ENCODE measurements at places on chromosomes 6 and 20.

GRCh38 chr6:44771647-44772415 lies 384.3 kb downstream of the CDC5L start:
- DNase-seq, result no peak

GRCh38 chr6:151494235-151494935 lies 568 bp downstream of the CCDC170 start:
- DNase-seq, result no peak

DNA sequence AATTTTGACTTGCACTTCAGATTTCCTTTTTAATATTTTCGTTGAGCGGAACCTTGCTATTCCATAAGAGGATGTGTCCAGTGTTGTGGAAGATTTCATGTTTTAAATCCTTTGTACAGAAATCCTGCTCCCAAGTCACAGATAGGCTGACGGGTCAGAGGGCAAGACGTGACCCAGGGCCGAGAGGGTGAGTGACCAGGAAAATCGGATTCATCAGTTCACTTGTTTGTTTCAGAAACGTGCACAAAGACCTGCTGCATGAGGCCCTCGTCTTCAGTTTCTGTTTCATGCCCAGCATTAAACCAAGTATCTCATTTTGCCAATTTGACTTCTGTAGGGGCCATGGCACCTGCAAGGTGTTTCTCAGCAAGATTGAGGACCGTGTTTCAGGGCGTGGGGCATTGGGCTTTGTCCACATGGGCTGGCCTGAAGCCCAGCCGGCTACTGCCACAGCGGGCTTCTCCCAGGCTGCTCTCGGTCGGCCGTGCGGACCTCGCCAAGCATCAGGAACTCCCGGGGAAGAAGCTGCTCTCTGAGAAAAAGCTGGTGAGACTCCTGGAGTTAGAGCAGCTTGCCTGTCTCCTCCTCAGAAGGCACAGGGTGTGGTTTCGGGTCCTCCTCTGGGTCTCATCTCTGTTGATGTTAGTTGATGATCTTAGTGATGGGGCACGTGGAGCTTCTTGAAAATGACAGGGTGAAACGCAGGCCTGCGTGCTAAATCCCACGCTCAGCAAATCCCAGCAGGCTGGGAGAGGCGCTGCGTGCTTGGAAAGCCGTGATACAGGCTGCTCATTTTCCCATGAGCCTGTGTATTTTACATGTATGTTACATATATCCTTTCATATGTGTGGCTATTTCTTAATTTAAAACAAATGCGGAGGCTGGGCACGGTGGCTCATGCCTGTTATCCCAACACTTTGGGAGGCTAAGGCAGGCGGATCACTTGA lies 10.5 kb downstream of the MTG2 start:
- no peak for DNase-seq

DNA sequence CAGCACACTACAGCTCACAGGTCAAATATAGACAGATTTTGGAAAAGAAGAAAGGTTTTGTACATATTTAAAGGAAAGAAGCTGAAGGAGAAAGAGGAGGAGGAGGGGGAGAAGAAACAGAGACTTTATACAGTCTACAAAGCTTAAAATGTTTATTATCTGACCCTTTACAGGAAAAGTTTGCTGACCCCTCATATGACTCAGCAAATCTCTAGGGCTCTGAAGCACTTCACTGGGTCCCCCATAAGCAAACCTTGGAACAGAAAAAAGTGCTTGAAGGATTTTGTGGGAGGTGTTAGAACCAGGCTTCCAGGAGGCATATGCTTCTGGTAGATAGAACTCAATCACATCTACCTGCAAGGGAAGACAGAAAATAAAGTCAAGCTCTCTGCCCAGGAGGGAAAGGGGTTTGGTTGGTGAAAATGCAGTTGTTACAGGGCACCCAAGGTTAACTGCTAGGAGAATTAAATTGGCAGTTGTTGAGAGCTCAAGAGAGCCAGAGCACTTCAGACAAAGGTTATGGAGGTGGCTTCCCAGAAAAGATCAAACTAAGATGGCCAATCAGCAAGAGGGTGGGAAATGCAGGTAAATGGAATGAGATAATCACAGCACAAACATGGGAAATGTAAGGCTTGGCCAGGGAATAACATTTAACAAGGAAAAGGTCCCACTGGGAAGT lies 207.4 kb upstream of the SGK1 start:
- no peak for DNase-seq

DNA sequence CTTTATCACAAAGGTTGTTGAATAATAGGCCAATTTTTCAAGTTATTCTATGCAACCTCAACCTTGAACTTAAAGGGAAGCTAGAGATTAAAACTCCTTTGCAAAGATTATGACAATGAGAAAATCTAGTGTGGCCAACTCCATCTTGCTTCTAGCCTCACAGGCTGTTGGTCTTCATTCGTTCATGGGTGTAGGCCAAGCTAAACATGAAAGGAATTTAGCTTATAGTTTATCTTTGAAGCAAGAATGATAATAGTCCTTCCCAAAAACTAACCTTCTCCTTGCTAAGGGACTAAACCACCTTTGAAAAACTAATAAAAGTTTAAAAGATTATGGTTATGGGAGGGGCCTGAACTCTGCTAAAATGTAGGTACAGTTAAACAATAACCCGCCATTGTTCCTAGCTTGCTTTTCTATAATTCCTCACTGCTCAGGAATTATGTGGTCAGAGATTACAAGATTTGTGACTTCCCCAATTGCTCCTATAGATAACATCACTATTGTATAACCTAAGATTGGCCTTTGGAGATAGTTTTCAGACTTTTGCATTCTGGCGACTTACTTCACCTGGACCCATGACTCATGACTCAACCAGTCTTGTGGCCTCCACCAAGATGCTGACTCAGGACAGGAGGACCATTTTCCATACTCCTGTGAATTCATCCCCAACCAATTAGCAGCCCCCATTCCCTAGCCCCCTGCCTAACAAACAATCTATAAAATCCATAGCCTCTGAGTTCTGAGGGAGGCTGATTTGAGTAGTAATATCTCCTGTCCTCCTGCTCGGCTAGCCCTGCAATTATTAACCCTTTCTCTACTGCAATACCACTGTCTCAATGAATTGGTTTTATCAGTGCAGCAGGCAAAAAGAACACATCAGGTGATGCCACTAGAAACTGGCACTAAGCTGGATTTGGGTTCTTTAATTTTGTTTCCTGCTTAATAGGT lies 154.5 kb downstream of the CD83 start:
- DNase-seq, result no peak

GRCh38 chr6:3526962-3527650 lies 70.3 kb upstream of the SLC22A23 start:
- DNase-seq, result no peak

GRCh38 chr20:32159766-32160221 lies 47.7 kb downstream of the PLAGL2 start:
- DNase-seq, result no peak

- DNase-seq, result no peak
These were observed 14.3 kb downstream of the THEMIS start for GRCh38 chr6:127886603-127887002.

GRCh38 chr6:57242505-57242904 lies 20.4 kb upstream of the RAB23 start:
- no peak for DNase-seq

DNA sequence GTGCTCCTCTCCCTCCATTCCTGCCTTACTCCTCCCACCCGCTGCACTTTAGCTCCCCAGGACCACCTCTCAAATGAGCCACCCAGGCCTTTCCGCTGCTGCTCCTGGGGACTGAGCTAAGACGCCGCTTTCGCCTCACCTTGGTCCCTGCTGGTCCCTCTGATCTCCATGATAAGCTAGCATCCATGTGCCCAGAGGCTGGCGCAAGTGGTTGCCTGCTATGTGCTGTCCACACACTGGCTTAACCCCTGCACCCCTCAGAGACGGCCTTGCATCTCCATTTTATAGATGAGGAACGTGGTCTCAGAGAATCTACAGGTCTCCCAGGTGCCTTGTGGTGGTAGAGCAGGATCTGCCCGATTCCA lies 160.1 kb upstream of the PMEPA1 start:
- DNase-seq, result no peak

- no peak for DNase-seq
These were observed 171.6 kb downstream of the THBS2 start for GRCh38 chr6:169082093-169082492.

DNA sequence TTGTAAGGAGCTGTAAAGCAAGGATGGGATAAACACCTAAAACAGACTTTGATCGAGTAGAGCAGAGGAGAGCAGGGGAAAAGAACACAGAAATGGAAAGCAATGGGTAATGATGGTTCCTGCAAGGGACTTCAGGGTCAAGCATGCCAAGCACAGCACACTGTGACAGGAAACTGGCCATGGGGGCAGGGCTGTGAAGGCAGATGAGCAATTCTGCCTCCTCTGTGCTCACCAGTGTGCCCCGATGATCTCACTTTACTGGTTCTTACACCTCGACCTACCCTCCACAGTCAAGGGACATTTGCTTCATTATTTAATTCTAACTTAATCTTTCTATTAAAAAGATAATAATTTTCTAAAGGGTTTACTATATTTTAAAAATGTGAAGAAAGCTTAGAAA lies 21.6 kb upstream of the MYB start:
- no peak for DNase-seq

- no peak for DNase-seq
These were observed 228.9 kb downstream of the ANKRD60 start for GRCh38 chr20:57999465-58000111.

GRCh38 chr6:132272776-132273175 lies 128.5 kb downstream of the MOXD1 start:
- DNase-seq, result no peak

DNA sequence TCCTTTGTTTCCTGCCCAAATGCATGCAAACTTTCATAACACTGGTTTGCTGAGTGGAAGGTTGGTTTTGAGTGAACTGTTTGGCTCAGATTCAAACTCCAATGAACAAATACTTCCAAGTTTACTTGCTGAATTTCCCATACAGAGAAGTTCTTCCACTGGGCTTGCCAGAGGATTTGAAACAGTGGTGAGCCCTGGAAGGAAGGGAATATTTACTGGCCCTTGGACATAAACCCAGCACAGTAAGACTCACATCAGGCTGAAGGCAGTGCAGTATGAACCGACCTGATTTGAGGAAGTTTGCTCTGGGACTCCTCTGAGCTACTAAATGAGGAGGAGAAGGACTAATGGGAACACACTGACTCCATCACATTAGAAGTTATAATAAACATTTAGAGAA lies 3.8 kb downstream of the TRAF3IP2 start:
- DNase-seq, result no peak

- DNase-seq, result no peak
These were observed 1177.9 kb downstream of the GRIK2 start for GRCh38 chr6:102571236-102571908.

GRCh38 chr20:59617221-59617620 lies 12.9 kb downstream of the PHACTR3 start:
- DNase-seq, result no peak

DNA sequence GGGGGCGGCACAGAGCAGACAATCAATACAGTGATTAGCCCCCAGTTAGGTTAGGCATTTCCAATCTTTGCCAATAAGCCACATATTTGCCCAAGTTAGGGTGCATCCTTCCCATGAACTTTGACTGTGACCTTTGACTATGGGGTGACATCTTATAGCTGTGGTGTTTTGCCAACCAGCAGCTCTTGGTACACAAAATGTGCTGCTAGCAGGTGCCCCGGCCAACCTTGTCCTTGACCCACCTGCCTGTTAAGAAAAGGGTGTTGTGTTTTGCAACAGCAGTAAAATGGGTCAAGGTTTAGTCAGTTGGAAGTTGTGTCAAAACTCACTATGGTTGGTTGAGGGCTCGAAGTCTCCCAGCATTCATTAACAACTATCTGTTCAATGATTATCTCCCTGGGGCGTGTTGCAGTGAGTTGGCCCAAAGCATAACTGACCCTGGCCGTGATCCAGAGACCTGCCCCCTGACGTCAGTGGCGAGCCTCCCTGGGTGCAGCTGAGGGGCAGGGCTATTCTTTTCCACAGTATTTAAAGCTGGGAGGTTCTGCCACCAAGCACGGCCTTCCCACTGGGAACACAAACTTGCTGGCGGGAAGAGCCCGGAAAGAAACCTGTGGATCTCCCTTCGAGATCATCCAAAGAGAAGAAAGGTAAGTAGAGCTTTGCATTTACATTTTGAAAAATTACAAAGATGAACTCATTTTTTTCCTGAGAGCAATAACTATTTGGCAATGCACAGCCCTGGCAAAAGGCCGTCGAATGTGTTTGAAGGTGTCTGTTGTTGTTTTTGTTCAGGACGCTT lies at the start of gene PCK1:
Gene PCK1 (plus strand): TSS at position 557 of the 802 bp plus-strand sequence. CDS start 302 bp downstream, outside the sequence.
- DNase-seq, result no peak

DNA sequence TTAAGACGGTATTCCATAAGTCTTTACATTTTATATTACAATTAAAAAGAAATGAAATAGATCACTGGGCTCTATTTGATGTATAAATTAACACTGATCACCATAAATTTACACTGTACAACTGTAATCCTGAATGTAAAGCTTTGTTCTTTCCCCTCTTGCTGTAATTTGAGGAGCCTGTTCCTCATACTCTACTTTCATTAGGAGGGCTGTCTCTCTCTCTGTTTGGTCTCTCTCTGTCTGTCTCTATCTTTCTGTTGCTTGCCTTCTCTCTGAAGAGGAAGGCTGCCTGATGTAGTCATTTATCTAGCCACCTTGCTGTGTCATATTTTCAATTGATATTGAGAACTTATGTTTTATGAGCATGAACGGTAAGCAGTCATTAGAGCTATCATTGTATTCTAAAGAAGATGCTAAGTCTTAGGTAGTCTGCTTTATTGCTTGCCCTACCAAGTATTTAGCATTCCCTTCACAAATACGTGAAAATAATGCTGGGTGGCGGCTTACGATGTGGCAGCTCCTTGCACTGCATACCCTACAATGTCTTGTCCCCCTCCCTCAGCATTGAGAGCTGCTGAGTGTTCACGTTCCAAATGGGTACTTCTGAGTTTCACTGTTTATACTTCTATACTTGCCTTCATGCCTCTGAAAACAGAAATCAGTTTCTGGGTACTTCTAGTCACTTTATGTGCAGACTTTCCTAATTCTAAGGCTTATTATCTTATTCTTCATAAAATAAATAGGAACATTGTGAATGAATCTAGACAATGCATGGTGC lies 205.5 kb downstream of the NKAIN2 start:
- no peak for DNase-seq
